Left lung (tissue), 14 donors: ENCODE measurements at places on chromosomes 16 and 17. TPM values are rescaled to one million over a fixed set of nuclear protein-coding genes. Genes with fewer than 3 reads are reported as not detected.

GRCh38 chr16:56300891-56301850, 109.9 kb downstream of the GNAO1 start:
- no peaks in the 10 kb centered on the region for H3K27me3 ChIP-seq
- H3K4me1 ChIP-seq: no peaks in the 10 kb centered on the region
- DNase-seq: no peak
- no peak overlapping the region for H3K27ac ChIP-seq
- no peaks in the 10 kb centered on the region for H3K36me3 ChIP-seq
- H3K4me3 ChIP-seq: no peak overlapping the region

DNA sequence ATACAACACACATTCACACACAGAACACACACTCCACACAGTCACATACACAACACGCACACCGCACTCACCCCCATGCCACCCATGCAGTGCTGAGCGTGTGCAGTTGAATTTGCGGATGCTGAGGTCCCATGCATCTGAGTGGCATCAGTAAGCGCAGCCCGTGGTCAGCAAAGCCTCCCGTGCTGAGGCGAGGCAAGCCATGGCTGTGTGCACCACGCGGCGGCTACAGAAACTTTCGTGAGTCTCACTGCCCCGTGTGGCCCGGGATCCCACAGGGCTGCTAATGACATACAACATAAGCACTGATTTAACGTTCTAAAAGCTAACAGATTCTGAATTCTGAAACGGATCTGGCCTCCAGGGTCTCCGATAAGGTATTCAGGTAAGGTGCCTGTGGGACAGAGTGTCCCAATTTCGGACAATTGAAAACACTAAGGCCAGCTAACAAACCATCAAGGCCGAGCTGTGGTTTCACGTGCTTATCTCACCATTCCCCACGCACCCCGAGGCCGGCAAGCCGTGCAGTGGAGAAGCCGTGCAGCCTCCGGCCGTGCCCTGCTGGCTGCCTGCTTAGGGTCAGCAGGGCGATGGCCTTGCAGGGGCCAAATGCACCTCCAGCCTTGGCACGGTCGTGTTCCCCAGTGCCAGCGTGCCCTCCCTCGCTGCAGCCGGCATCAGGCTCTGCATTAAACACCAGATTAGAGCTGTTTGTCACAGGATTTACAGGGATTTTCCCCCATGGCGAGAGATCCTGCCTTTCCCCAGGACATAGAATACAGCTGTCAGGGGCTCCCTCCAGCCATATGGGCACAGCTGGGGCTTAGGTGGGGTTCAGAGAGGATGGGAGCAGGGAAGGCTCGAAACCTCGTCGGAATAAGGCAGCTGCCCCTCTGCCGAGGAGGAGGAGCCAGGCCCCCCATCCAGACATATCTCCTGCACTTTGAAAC, 191.7 kb downstream of the C16orf95 start:
- no peak overlapping the region for H3K27ac ChIP-seq
- no peaks in the 10 kb centered on the region for H3K27me3 ChIP-seq
- no peaks in the 10 kb centered on the region for H3K4me1 ChIP-seq
- H3K36me3 ChIP-seq: no peaks in the 10 kb centered on the region
- no peak for DNase-seq

ITGAL gene
- total RNA-seq: 19.9 TPM

DNA sequence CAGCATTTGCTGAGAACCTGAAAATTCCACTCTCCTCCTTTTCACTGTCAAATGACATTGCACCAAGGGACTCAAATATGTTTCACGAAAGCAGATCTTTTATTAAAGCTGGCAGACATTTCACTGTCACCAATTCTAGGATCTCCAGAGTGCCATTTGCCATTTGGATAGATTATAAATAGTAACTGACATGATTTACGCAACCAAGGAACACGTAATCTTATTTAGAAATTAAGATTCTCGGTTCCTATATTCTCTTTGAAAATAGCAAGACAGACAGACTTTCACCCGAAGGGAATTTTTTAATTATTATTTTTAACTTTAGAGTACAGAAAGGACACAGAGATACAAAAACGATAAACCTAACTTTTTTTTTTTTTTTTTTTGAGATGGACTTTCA, 49.6 kb downstream of the ANKFY1 start:
- DNase-seq: no peak
- no peak overlapping the region for H3K4me3 ChIP-seq
- no peaks in the 10 kb centered on the region for H3K27me3 ChIP-seq
- H3K27ac ChIP-seq: no peak overlapping the region
- peaks cover 53% of the 10 kb centered on the region for H3K36me3 ChIP-seq

- peak overlapping the region; percentile 38 for H3K27ac ChIP-seq
- peaks cover 82% of the 10 kb centered on the region for H3K4me1 ChIP-seq
- DNase-seq: no peak
- no peak overlapping the region for H3K4me3 ChIP-seq
- H3K27me3 ChIP-seq: no peaks in the 10 kb centered on the region
Measured at GRCh38 chr16:20879175-20880040, 20.8 kb downstream of the DCUN1D3 start.

- H3K4me3 ChIP-seq: no peak overlapping the region
- no peaks in the 10 kb centered on the region for H3K27me3 ChIP-seq
- H3K36me3 ChIP-seq: peaks cover 94% of the 10 kb centered on the region
- H3K27ac ChIP-seq: no peak overlapping the region
- H3K4me1 ChIP-seq: no peaks in the 10 kb centered on the region
- DNase-seq: peak; percentile 58
Measured at GRCh38 chr16:81700071-81700779, 78.9 kb upstream of the PLCG2 start.

DNA sequence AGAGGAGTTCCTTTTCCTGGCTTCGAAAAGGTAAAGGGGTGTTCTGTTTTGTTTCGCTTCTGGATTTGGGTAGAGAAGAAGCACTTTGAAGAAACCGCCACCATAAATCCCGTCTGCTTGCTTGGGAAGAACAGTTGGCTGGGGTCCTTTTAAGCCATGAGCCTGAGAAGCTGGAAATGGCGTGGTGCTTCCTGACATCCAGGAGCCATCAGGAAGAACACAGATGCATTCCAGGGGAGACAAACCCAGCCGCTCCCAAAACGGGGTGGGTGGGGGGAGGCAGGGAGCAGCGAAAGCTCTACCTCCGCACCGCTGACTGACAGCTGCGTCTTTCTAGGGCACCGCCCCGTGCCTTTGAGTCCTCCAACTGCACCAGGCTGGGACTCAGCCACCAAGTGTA, 91.6 kb downstream of the ZDHHC7 start:
- no peaks in the 10 kb centered on the region for H3K36me3 ChIP-seq
- no peak overlapping the region for H3K27ac ChIP-seq
- DNase-seq: no peak
- H3K4me1 ChIP-seq: peaks cover 10% of the 10 kb centered on the region
- no peaks in the 10 kb centered on the region for H3K27me3 ChIP-seq

NPIPA5 gene
- 17.7 TPM for total RNA-seq

CMTM4 gene
- 64.0 TPM for total RNA-seq

DNA sequence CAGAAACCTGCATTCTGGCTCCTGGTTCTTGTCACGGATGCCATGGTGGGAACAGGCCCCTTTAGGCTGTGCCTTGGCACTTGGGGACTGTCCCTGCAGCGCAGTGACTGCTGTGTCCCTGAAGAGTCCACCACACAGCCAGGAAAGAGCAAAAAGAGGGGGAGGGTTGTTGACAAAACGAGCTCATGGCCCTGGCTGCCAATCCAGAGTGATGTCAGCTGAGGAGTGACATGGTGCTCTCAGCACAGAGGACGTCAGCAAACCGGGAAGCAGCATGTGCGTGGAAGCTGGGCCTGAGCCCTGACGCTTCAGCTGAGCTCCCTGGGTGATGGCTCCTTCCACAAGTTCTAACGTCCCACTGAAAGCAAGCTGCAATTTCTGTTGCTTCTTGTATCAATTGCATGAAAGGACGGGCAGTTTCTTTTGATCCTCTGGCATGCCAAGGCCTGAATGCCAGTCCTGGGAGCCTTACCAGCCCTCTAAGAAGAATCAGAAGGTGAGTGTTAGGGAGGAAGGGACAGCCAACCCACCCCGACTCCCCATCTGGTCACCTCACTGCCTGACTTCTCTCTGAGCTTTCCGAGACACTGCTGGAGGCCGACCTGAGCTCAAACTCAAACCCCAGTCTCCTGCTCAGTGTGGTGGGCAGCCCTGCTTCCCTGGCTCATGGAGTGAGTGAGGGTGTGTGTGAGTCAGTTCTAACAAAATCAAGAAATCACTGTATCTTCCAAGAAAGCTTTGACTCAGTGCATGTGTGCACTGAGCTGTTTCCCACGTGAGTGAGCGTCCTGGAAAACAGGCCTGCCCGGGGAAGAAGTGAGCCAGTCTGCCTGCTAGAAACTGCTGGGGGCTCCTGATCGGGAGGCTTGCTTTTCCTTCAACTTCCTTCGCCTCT, 14.7 kb upstream of the WNT3 start:
- H3K4me3 ChIP-seq: no peak overlapping the region
- no peak for DNase-seq
- no peak overlapping the region for H3K27ac ChIP-seq
- no peaks in the 10 kb centered on the region for H3K36me3 ChIP-seq

DNA sequence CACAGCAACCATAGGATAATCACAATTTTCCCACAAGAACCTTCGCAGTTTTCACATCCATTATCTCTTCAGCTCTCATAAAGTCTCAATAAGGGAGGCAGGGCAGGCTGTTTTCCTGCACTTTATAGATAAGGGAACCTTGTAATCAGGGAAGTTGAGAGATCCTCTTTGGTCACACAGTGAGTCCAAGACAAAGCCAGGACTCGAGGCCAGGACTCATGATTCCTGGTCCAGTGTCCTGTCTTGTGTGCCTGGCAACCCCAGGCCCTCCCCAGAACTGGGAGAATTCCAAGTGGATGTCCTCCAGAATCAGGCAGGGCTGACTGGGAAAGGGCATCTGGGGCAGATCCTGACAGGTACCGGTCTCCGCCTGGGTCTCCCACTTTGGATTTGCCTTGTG, 23.1 kb upstream of the PHF12 start:
- no peak for DNase-seq
- H3K4me3 ChIP-seq: no peak overlapping the region
- H3K27me3 ChIP-seq: no peaks in the 10 kb centered on the region
- H3K4me1 ChIP-seq: peaks cover 5% of the 10 kb centered on the region
- no peaks in the 10 kb centered on the region for H3K36me3 ChIP-seq

SULT1A2 gene
- total RNA-seq: 16.6 TPM

DNA sequence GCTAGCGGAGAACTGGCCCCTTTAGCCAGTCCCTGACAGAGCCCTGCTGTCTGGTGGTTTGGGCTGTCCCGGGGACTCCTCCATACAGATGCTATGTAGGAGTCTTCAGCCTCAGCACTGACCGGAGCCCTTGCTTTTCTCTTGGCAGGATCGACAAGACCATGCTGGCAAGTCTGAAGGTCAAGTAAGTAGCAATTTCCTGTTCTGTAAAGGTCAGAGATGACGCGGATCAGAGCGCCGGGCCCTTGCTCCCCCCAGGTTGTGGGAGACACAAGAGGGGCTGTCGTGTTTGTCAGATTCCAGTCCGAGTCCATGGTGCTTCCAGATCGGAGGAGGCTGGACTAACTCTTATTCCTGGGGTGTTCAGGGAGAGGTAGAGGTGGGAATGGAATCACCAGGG, 4.1 kb downstream of the RAP1GAP2 start:
- no peak overlapping the region for H3K4me3 ChIP-seq
- H3K27me3 ChIP-seq: no peaks in the 10 kb centered on the region
- peaks cover 4% of the 10 kb centered on the region for H3K36me3 ChIP-seq
- DNase-seq: no peak
- no peaks in the 10 kb centered on the region for H3K4me1 ChIP-seq
- no peak overlapping the region for H3K27ac ChIP-seq

- H3K36me3 ChIP-seq: peaks cover 5% of the 10 kb centered on the region
- peaks cover 11% of the 10 kb centered on the region for H3K4me1 ChIP-seq
- H3K4me3 ChIP-seq: peak overlapping the region; percentile 41
- peak overlapping the region; percentile 80 for H3K27ac ChIP-seq
Measured at GRCh38 chr16:10878644-10879501, 1.9 kb downstream of the CIITA start.

RUSF1 gene
- 58.2 TPM for total RNA-seq

BICDL2 gene
- total RNA-seq: 18.1 TPM

DNA sequence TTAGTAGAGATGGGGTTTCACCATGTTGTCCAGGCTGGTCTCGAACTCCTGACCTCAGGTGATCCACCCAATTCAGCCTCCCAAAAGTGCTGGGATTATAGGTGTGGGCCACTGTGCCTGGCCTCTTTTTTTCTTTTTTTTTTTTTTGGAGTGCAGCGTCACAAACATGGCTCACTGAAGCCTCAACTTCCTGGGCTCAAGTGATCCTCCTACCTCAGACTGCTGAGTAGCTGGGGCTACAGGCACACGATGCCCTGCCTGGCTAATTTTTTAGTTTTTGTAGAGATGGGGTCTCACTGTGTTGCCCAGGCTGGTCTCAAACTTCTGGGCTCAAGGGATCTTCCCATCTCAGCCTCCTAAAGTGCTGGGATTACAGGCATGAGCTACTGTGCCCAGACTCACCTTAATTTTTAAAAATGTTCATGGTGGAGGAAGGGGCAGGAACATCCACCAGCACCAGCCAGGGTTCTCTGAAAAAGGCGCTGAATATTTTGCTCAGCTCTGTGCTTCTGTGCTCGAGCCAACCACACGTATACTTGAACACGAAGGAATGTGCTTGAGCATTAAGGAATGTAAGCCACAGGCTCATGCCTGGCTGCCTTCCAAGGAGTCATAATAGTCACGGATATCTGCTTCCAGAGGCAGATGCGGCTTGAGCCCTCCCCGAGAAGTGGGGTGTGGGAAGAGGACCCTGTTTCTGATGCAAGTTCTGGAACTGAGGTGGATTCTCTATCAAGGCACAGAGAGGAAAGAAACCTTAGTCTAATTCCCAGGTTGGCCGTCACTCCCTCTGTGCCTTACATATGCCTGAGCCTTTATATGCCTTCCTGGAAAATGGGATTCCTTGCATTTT, 65.5 kb upstream of the CREBBP start:
- no peaks in the 10 kb centered on the region for H3K27me3 ChIP-seq
- H3K36me3 ChIP-seq: no peaks in the 10 kb centered on the region
- no peak for DNase-seq
- H3K27ac ChIP-seq: peak overlapping the region; percentile 67

- H3K27ac ChIP-seq: peak overlapping the region; percentile 90
- H3K4me1 ChIP-seq: no peaks in the 10 kb centered on the region
- no peaks in the 10 kb centered on the region for H3K36me3 ChIP-seq
- H3K4me3 ChIP-seq: peak overlapping the region; percentile 53
- no peaks in the 10 kb centered on the region for H3K27me3 ChIP-seq
Measured at GRCh38 chr17:70169709-70170597, 621 bp downstream of the KCNJ2 start.

GRCh38 chr17:78918979-78919378, 6.2 kb downstream of the TIMP2 start:
- H3K27ac ChIP-seq: peak overlapping the region; percentile 96
- H3K36me3 ChIP-seq: no peaks in the 10 kb centered on the region
- DNase-seq: no peak
- no peaks in the 10 kb centered on the region for H3K27me3 ChIP-seq
- no peak overlapping the region for H3K4me3 ChIP-seq
